Gastrocnemius medialis (tissue), 4 donors: ENCODE measurements at places on chromosomes 2 and 18. TPM values are rescaled to one million over a fixed set of nuclear protein-coding genes. Genes with fewer than 3 reads are reported as not detected.
A peak's percentile ranks its signal among the peaks of the same experiment; 100 is the strongest.

- DNase-seq: no peak
Measured at GRCh38 chr2:55159037-55159651, 72.9 kb downstream of the CLHC1 start.

DNA sequence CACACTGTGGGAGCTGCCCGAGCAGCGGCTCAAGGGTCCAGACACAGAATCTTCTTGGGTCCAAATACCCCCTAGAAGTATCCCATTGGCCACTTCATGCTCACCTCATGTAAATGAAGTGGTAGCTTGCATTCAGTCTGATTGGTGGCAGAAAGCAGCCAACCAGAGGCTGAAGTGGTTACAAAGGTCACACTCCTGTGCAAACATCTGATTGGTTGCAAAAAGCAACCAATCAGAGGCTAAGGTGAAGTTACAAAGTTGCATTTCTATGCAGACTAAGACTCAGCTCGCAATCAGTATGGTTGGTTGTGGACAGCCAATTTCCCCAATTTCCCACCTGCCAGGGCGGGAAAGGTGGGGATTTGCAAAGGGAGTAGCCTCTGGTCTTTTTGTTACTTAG lies 94.3 kb downstream of the DGKD start:
- DNase-seq: peak; percentile 6

Gene THADA
- 14.3 TPM for total RNA-seq

DNA sequence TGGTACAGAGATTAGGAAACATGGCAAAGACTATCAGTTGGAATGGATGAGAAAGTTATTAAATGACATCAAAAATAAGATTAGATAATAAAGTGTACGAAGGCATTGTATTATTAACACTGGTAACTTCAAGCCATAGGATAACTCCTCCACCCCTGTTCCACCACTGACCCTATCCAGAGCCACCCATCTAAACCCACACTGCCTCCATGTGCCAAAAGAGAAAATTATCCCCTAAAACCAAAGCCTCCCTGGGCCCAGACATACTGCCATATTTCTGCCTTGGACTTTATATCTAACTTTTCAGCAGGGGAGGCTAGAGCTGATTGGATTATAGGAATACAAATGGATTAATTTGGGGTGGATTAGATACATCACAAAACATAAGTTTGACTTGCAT lies 443.7 kb downstream of the BCL11A start:
- no peak for DNase-seq

DNA sequence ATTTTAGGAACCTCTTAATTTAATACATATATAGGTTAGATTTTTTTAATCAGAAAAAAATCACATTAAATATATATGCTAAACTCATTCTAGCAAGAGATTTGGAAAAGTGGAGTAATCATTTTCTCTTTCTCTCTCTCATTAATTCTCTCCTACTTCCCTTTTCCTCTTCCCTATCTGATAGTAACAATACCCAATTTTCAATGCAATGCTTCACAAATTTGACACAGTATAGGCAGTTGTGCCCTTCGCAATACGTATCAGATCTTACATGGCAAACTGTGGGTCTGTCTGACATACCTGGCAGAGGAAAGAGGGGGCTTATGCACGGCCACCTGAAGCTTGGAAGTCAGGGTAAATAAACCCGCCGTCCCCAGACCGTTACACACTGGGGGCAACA lies 444.3 kb downstream of the NBAS start:
- no peak for DNase-seq

- DNase-seq: no peak
Measured at GRCh38 chr2:32874931-32875330, 71.8 kb upstream of the LTBP1 start.

- DNase-seq: no peak
Measured at GRCh38 chr2:82007071-82007664, 1702.6 kb upstream of the LRRTM1 start.

DNA sequence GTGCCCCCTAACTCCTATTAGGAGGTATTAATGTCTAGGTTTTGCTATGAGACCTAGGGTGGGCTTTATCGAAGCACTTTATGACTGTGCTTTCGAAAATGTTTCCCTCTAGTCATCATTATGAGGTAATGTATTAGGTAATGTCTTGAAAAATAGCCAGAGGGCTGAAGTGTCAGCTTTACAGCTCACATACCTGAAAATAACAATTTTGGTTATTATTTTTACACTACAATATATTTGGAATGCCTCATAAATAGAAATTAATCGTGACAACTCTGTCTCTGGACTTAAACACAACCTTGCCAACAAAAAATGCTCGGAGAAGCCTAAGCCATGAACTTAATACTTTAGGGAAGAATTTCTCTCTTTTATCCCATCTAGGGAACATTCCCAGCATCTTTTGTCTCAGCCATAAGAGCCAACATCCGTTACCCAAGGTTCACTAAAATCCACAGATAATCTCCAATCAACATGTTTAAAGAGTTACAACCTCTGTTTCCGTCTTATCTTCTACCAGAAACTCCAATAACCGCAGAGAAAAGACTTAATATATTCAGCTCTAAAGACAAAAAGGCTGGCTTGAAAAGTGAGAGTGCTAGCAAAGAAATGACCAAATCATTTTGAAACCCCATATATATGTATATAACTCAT lies 130.9 kb upstream of the RND3 start:
- no peak for DNase-seq

GRCh38 chr2:69390471-69390870 lies 3.4 kb upstream of the GFPT1 start:
- DNase-seq: no peak

GRCh38 chr2:28664120-28664842 lies 87.3 kb upstream of the PPP1CB start:
- DNase-seq: no peak

GRCh38 chr2:69309351-69310110 lies 77.5 kb downstream of the GFPT1 start:
- no peak for DNase-seq

DNA sequence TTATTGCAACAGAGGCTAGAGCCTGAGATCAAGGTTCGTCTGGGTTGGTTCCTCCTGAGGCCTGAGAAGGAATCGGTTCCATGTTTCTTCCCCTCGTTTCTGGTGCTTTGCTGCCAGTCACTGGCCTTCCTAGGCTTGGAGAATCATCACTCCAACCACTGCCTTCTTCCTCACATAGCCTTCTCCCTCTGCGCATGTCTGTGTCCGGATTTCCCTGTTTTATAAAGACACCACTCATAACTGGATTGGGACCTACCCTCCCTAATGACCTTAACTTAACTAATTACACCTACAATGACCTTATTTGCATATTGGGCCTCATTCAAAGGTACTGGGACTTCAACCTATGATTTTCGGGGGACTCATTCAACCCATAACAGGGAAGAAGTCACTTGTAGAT lies 119.8 kb upstream of the CCDC68 start:
- no peak for DNase-seq

- DNase-seq: no peak
Measured at GRCh38 chr2:174615871-174616436, 18.4 kb upstream of the WIPF1 start.

GRCh38 chr18:59744271-59744721 lies 47.1 kb upstream of the CCBE1 start:
- DNase-seq: no peak

GRCh38 chr2:164642946-164643555 lies 21.8 kb upstream of the GRB14 start:
- no peak for DNase-seq

DNA sequence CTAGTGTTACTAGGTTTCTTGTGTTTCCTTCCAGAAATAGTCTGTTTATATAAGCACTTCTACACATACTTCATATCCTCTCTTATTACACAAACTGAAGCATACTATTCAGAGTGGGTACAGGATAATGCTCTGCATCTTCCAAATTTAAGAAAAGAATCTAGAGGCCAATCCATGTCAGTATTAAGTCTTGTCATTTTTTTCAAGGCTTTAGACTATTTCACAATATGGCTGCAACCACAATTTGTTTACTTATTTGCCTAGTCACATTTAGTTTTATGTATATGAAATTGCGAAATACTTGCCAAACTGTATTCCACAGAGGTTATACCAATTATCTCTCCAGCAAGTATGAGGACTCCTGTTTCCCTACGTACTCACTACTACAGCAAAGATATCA lies 27.9 kb downstream of the IWS1 start:
- DNase-seq: no peak

Gene PPM1G
- total RNA-seq: 47.2 TPM

Gene CABLES1
- 1.4 TPM for total RNA-seq

- DNase-seq: peak; percentile 60
Measured at GRCh38 chr2:43032213-43033015, 194.0 kb downstream of the ZFP36L2 start.

GRCh38 chr2:152504618-152505017 lies 169.6 kb downstream of the FMNL2 start:
- no peak for DNase-seq

DNA sequence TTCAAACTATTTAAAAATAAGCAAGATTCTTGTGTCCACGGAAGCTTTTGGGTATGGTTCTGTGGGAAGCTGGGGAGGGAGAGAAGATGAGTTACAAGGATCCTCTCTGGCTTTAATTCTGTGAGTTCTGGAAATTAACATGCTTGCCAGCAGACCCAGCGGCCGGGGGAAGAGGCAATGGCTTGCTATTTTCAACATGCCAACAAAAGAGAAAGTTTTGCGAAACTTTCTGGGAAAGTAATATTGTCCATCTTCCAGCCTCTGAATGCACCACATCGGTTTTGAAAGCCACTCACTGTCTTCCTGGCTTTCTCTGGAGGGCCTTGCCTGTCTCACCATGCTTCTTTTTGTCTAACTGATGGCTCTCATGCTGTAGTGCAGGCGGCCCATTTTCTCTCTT lies 85.7 kb downstream of the EN1 start:
- DNase-seq: no peak

- DNase-seq: no peak
Measured at GRCh38 chr2:236352761-236353593, 88.8 kb upstream of the ASB18 start.

DNA sequence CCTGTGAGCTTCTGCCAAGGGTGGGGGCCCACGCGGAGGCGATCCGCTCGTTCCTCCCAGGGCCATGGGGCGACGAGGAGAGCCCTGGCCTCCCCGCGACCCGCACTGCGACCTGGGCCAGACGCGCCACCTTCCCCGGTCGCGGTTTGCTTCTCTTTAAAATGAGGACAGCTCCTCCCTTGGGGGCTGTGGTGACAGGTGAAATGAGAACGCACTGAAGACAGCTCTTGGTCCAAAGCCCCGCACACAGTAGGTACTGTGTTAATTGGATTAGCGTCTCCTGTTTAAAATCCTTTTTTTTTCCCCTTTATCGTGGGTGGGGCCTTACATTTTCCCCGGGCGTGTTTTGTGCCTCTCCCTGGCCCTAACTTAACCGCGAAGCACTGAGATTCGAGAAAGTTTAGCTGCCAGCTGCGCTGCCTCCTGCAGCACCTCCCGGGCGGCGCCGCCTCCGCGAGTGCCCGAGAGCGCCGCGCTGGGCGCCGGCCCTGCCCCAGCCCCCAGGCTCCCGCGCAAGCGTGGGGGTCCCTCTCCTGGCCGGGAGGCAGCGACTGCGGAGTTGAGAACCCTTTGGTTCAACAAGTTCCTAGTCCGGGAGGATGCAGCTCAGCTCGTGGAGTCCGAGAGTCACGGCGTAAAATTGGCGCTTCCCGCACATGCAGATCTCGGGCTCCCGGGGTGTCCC lies 1.1 kb downstream of the HPCAL1 start:
- no peak for DNase-seq

DNA sequence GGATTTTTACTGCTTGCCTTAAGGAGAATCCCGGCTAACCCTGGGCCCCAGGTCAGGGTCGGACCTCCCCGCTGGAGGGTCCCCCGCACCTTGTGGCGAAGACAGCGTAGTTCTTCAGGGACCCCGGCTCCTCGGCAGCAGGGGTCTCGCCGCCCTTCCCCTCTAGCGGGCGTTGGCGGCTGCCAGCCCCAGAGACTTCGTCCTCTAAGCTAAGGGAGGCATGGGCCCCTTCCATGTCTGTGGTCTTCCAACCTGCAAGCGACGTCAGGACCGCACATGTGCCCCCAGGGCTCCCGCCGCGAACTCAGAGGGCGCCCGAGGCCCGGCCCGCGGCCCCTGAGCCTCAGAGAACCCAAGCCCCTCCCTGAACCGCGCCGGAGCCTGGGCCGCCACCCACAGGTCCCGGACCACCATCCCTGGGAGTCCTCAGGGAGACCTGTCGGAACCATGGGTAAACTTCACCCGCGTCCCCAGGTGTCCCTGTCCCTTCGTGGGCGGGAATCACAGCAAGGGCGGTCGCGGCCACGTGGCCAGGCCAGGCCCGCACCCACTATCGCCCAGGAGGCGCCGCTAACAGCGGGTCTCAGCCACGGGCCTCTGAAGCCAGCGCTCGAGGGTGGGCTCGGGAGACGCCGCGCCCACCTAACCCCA lies 562 bp downstream of the ANKMY1 start:
- DNase-seq: peak; percentile 10

DNA sequence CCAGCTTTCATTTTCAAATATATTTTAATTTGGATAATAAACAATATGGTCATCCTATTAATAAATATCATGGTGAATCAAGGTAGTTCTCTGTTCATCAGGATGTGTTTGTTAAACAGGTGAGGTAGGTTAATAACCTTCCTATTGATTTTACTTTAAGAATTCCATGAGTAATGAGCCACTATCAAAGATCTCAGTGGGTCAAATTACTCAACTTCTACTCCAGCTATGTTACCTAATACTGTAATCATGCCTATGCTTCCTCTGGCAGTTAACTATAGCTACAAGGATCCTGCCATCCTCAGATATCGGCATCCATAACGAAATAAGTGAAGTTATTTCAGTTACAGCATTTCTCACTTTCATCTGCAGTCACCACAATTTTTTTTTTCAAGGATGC lies 289.6 kb upstream of the SLC8A1 start:
- DNase-seq: no peak

Gene MDH1B
- 0.13 TPM for total RNA-seq

Gene CD28
- 0.31 TPM for total RNA-seq

DNA sequence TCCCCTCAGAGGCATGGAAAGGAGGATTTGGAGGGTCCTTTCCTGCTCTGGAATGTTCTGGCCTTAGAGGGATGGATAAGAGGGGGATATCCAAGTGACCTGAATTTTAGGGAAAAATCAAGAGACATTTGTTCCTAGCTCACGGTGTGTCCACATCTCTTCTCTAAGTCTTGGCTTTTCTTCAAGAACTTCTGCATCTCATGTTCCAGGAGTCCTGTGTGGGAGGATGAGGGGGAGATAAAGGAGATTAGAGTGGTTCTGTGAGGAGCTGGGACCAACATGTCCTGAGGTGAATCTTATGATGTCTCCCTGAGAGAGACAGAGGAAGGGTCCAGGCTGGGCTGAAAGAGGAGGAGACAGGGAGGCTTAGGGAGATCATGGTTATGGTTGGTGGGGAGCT lies 11.7 kb downstream of the EMX1 start:
- DNase-seq: peak; percentile 1

Gene ATAD2B
- total RNA-seq: 7.4 TPM

DNA sequence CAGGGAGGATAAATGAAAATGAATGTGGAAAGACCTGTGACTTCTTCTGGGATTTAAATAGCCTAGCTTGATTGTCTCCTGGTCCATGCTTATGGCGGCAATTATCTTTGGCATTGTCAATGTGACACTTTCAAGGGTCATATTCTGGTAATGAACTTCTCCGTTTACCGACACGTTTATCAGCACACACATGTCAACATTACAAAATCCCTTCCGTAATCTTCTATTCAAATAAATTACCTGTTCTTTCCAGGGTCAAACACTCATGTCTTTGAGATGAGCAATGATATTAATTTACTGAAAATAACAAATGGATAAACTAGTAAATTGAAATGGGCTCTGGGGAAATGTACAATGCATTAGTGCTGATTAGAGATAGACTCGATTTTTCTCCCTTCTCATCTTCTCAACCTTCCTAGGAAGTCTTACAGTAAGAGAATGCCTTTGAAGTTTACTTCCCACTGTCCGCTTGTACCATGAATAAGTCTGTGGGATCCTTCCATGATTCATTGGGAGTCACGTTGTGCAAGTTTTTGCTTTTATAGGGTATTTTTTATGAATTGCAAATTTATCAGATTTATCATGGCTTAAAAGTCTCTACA lies 646.3 kb upstream of the LRATD1 start:
- no peak for DNase-seq
